ENCODE measurements at places on chromosomes 1 and 21.
A peak's percentile ranks its signal among the peaks of the same experiment; 100 is the strongest.

DNA sequence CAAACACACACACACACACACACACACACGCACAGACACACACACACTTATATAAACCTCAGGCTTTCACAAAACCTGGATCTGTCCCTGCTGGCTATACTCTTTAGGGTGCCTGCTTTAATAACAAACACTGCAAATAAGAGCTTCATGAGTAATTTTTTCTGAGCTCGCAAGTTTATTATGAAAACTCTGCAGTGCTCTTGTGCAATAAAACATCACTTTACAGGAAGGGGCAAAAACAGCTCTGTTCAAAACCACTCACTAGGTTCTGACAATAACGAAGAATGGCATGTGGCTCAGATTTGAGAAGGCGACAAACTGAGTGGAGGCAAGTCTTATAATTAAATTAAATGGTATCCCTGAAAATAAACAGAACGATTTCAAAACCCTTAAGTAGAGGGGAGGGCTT is 42.6 kb upstream of the CTPS1 start:
- DNase-seq = no peak

GRCh38 chr21:36185523-36185922 is 28.9 kb downstream of the DOP1B start:
- no peak for DNase-seq

DNA sequence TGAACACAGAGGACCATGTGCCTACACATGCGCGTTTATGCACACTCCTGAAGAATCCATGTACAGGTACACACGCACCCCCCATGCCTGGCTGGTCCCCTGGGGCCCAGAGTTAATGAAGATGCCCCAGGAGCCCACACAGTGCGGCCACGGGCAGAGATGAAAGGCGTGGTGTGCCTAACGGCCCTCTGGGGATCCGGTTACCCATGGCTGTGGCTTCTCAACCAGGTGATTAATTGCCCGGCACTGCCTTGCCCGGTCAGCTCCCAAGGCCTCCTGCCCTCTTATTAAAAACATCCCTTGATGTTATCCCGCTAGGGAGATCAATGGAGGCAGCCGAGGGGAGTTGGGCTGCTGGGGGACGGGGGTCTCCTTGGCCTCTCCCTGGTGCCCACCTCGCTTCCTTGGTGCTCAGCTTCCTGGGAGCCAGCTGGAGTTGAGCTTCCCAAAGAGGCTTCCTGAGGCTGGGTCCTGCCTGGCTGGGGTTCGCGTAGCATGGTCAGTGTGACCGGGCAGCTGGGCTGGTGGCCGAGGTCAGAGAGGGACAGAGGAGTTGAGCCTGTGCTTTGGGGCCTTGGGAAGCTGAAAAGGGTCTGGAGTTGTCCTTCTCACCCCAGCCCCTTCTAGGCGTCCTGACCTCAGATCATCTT is 75.0 kb upstream of the WNT4 start:
- no peak for DNase-seq

GRCh38 chr1:84665703-84666317 is 24.5 kb downstream of the SSX2IP start:
- DNase-seq = no peak

DNA sequence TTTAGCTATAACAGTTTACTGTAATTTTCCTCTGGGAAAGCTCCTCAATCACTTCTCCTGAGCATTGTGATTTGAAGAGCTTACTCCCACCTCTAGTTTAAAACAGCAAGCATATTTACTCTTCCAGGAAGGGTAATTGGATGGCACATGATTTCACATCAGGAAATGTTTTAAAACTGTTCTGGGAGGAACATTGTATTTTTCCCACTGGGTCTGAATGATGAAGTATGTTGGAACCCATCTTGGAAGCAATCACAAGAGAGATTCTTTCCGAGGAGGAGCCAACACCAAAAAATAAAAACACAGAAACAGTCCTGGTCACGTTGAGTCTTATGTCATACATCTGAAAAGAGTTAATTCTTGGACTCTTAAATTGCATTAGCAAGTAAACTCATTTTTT is 17.3 kb downstream of the MAP10 start:
- no peak for DNase-seq

- DNase-seq = no peak
Observed at GRCh38 chr1:224763126-224763775, 147.1 kb downstream of the CNIH3 start.

- no peak for DNase-seq
Observed at GRCh38 chr1:209769971-209770370, 14.1 kb downstream of the TRAF3IP3 start.

- no peak for DNase-seq
Observed at GRCh38 chr1:183611021-183611420, 20.8 kb upstream of the NCF2 start.

- no peak for DNase-seq
Observed at GRCh38 chr1:234398849-234399381, 25.7 kb downstream of the COA6 start.

- no peak for DNase-seq
Observed at GRCh38 chr1:230773396-230774033, 26.3 kb downstream of the CAPN9 start.

- DNase-seq = no peak
Observed at GRCh38 chr21:31395791-31396190, 51.7 kb upstream of the TIAM1 start.

DNA sequence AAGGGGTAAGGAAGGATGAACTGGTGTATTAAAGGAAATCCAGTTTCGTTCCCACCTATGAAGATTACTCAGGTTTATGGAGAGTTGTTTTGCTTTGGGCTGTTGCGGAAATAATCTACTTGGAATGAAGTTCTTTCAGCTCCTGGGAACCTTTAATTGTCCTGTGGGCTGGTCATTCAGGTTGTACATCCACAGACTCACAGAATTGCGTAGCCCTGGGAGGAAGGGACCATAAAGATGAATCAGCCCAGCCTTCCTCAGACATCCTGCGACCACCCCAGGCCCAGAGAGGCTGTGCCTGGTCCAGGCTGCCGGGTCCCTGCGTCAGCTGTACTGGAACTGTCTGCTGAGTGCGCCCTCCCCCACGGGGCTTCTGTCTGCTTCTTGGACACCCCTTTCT is 72.7 kb downstream of the GALNT2 start:
- no peak for DNase-seq

GRCh38 chr1:12040457-12041051 is 21.3 kb downstream of the MIIP start:
- DNase-seq = peak; percentile 60

- DNase-seq = no peak
Observed at GRCh38 chr1:30490554-30491053, 232.8 kb downstream of the MATN1 start.

GRCh38 chr1:154474802-154475201 is 27.2 kb upstream of the TDRD10 start:
- no peak for DNase-seq

- DNase-seq = no peak
Observed at GRCh38 chr1:207424570-207425131, 29.5 kb upstream of the CR2 start.

- no peak for DNase-seq
Observed at GRCh38 chr1:24465099-24465498, 37.5 kb upstream of the RCAN3 start.
